Stimulated activated CD4-positive, alpha-beta T cell treated with anti-CD3 and anti-CD28 coated beads, Interleukin-1b, Interleukin-23, amount 100 ng/mL, for 4 hours (primary cell): ENCODE measurements at places on chromosomes 4 and X.
A peak's percentile ranks its signal among the peaks of the same experiment; 100 is the strongest.

DNA sequence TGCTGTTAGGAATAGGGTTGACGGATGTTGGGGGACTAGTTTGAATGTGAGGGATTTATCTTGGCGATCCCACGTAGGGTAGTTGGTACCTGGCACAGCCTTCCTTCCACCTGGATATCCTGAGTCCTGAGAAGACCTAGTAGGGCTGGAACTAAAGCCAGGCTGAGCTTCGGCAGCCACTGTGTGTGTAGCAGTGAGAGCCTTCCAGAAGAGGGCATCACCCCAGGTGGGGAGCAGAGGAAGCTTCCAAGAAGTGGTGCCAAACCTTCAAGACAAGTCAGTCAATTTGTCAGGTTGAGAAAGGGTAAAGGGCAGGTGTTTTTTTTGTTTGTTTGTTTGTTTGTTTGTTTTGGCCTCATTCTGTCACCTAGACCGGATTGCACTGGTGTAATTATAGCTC, 1.2 kb upstream of the FGFBP2 start:
- no peak for DNase-seq

GRCh38 chr4:29538889-29539646, 1181.1 kb upstream of the PCDH7 start:
- no peak for DNase-seq

DNA sequence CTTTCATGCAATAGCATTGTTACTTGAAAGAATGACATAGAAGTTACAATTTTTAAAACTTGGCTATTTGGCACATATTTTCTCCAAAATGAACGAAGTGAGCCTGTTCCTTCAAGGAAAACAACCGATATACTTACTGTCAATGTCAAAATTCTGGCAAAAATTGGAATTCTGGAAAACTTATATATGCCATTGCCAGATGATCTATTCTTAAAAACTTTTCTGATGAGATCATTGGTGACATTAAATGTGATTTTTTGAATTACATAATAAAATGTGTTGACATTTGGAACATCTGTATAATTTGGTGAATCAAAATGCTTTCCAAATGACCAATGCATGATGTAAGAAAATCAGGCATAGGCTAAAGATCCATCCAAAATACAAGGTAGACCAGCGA, 209.0 kb downstream of the SCFD2 start:
- no peak for DNase-seq

DNA sequence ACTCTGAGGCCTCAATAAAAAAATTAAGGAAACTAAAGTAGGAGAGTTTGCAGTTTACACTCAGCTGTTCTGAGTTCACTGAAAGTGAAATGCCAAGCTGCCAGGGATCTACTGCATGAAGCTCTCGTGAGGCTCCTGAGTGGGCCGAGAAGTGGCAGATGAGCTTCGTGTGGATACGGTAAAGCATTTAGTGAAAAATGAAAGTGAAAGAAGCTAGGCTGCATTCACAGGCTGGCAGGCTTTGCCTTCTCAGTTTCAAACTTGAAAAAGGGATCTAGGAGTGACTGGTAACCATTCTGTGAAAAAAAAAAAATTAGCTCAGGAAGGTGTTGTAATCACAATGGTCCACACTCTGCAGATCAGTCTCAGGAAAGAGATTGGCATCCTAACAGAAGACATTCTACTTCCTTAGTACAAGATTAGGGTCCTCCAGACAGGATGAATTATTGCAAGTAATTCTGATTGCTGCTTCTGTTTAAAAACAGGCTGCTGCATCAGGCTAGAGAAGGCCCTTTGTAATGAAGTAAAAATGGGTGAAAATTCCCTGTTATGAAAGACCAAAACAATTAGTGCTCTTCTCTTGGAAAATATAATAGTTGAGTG, 679.9 kb downstream of the RPA4 start:
- DNase-seq = peak; percentile 34

DNA sequence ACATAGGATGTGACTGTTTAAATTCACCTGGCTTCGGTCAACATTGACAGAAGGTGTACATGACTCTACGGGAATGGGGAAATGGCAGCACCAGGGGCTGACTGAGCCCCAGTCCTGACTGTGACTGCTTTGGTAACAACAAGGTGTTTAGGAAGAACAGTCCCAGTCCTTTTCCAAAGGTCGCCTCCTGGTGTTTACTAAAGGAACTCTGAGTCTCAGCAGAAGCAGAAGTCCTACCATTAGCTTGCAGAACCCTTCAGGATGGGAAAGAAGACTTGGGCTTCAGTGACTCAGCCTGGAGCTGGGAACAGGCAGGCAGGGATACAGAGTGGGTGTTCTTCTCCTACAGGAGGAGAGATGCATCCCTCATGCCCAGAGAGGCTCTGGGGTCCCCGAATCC, 103.3 kb downstream of the MGST2 start:
- no peak for DNase-seq

- DNase-seq = no peak
Measured at GRCh38 chr4:140308366-140309123, 64.9 kb upstream of the SCOC start.

GRCh38 chr4:17934286-17934685, 87.3 kb downstream of the LCORL start:
- DNase-seq = no peak

GRCh38 chrX:112536544-112536943, 143.2 kb downstream of the LHFPL1 start:
- DNase-seq = no peak

- no peak for DNase-seq
Measured at GRCh38 chr4:121824950-121825349, 1.3 kb upstream of the CCNA2 start.

DNA sequence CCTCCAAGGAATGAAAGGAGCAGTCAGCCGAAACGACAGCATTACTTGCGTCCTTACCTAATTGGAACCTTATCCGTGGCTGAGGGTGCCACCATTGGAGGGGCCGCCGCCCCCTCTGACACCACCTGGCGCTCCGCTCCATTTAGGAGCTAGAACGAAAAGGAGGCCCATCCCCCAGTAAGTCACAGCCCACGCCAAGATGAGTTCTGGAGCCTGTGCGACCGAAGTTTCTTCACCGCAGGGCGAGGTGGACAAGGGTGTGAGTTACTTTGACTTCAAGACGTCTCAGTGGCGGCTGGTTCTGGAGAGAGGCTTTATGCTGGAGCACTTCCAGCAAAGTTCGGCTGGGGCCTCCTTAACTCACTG, 729 bp upstream of the IRF2 start:
- peak; percentile 49 for DNase-seq

DNA sequence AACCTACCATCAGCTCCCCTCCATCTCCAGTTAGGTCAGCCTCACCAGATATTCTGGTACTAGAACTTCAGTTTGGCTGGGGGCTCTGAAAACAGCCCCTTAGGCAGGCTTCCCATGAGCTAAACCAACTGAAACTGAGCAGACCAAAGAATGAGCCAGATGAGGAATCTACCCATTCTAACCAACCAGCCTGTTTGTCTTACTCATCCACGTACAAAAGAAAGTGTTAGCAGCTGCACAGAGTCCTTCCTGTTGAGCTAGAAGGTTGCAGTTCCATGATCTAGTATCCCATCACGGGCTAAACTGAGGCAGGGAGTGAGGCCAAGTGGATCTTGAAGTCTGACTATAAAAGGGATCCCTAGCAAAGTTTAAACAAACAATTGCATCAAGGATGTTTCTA, 17.5 kb downstream of the MAGEA9B start:
- no peak for DNase-seq

GRCh38 chrX:153924149-153924861, 1.8 kb downstream of the ARHGAP4 start:
- no peak for DNase-seq

GRCh38 chrX:47878198-47878597, 41.5 kb downstream of the ZNF81 start:
- DNase-seq = no peak

- no peak for DNase-seq
Measured at GRCh38 chr4:153176938-153177337, 27.3 kb upstream of the TRIM2 start.

- DNase-seq = no peak
Measured at GRCh38 chr4:36747277-36748129, 466.1 kb downstream of the DTHD1 start.

- DNase-seq = no peak
Measured at GRCh38 chr4:27702730-27703431, 842.2 kb downstream of the STIM2 start.

DNA sequence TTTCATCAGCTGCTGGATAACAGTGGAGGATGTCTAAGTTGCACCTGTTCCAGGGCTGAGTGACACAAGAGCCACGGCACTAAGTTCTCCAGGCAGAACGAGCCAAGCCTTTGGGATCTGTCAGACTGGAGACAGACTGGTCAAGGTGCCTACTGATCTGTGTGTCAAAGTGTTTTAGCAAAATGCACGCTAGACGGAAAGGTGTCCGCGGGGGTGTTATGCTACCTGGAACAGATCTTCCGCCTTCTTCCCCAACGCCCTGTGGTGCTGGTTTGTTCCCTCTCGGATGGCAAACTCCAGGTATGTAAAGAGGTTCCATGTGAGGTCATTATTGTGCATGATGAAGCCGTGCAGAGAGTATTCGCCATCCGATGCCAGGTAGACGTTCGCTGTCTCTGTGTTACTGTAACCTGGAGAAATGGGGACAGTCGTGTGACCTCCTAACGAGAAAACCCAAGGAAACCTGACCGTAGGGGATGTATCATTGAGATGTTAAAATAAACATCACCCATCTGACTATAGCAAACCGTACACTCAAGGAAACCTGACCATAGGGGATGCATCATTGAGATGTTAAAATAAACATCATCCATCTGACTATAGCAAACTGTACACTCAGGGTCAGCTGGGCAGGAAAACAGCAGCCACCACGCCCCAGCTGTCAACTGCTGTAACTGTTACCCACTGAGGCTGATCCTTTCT, 29.7 kb upstream of the SLC25A6 start:
- no peak for DNase-seq

DNA sequence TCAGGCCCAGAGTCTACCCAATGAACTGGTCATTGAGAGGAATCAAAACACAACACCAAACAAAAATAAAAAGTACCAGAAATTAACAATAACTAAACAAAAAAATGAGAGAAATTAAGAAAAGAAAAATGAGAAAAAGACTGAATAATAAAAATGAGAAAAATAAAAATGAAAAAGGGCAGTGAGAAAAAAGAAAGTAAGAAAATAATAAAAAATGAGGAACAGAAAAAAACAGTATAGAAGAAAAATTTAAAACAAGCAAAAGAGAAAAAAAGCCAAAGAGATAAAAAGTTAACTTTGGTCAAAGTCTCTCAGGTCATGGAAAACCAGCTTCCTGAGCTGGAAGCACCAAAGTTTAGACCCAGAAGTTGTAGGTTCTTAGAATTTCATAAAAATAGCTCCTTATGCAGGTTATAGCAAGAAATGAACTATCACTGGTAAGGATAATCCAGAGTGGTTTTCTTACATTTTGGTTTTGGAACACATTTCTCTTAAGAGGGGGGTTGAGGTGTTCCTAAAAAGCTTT, 51.0 kb upstream of the WDR17 start:
- DNase-seq = no peak

- DNase-seq = peak; percentile 26
Measured at GRCh38 chr4:164977243-164978164, at the start of gene TRIM61. Gene TRIM61, minus strand, starts transcription at chr4:164977657. Its CDS starts 7,655 bp downstream, at chr4:164970002.

DNA sequence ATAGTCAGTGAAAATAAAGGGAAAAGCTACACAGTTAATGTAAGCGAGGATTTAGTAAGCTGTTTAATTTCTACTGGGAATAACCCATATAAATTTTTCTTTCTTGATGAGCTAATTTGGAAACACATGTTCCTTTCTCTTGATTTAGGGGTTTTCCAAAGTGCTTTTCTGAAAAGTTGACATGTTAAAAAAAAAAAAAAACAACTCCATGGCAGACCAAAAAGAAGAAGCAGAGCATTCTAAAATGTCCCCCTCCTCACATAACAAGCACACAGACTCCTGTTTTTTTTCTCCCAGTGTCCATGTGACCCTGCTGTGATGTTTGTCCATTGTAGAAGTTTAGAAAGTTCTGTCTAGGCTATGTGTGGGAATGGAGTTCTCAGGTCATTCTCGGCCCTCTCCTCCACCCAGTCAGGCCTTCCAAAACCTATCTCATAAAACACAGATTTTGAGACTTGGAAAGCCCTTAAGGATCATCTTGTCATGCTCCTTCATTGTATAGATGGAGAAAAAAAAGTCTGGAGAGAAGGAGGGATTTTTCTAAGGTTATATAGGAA, 792 bp downstream of the CLIC2 start:
- DNase-seq = no peak

DNA sequence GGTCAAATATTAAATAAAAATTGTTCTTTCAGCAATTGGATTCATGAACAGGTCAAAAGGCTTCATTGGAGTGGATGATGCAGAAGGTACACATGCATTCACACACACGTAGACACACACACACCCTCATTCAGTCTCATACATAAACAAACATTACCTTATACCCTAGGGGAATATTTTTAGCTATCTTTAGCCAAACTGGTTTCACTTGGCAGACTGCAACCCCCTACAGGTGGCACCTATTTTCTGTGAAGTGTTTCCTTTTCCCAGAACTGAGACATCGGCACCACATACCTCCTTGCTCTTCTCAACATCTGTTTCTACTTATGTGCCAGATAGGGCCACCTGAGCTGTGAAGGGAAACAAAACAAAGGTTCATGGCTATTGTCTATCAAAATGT, 18.5 kb upstream of the KDR start:
- no peak for DNase-seq

DNA sequence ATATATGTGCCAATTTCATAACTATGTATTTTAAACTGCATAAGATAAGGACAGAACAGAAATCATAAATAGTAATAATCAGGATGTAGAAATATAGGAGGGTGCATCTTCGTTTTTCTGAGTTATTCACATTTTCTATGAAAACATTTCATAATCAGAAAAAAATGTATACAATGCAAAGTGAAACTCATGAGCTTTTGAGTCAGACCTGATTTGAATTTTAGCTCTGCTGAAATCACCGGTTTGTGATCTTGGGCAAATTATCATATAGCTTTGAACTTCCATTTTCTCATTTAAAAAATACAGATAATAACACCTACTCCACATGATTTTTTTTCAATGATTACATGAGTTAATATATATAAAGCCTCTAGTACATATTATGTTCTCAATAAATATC, 106.9 kb downstream of the KDR start:
- no peak for DNase-seq

- DNase-seq = no peak
Measured at GRCh38 chr4:148214529-148215166, 227.6 kb downstream of the NR3C2 start.
